Nephron progenitor cell (in vitro differentiated cells): ENCODE measurements at places on chromosomes 4 and X.

DNA sequence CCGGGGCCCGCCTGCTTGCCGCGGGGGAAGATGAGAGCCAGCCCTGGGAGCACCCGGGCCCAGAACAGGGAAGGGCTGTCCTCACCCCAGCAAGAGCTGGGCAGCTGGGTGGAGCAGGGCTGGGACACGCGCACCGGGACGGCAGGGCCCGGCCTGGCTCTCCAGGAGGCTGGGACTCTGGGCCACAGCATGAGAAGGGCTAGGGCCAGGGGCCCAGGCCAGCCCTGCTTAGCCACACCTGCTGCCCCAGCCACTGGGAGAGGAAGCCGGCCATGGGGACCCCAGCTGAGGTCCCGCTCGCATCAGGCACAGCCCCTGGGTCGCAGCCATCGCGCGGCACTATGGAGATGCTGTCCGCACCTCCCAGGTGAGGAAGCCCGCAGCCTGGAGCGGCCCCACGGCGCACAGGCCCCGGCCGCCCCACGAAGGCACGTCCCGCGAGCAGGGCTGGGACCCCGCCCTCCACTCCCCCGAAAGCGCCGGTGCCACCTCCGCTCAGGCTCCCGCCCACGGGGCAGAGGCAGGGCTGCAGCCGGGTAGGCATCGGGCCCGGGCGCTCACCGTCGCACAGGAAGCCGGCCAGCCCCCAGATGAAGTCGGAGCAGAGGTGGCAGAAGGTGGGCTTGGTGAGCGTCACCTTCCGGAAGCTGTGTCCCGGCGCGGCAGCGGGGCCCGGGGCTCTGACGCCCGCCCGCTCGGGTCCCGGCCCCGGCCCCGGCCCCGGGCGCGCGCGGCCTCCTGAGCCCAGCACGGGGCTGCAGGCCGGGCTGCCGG lies 531 bp downstream of the DGKQ start:
- peak; percentile 50 for DNase-seq

DNA sequence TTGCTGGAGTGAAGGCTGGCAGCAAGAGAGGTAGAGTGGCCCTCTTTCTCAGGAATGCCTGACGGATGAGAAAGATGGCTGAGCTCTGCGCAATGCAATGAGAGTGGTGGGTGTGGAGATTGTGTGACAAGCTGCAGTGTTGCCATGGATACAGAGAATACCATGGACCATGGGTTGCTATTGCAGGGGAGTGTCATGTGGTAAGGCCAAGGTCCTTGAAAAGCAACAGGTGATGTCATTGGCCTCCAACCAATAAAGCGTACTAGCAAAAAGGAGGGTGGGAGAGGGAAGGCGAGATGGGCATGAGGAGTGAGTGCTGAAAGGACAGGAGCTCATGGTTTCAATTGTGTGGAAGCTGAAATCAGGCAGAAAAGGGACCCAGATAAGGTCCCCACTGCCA lies 1.8 kb downstream of the PNMA5 start:
- DNase-seq, result no peak

GRCh38 chr4:16636912-16637630 lies 261.4 kb downstream of the LDB2 start:
- DNase-seq, result no peak

DNA sequence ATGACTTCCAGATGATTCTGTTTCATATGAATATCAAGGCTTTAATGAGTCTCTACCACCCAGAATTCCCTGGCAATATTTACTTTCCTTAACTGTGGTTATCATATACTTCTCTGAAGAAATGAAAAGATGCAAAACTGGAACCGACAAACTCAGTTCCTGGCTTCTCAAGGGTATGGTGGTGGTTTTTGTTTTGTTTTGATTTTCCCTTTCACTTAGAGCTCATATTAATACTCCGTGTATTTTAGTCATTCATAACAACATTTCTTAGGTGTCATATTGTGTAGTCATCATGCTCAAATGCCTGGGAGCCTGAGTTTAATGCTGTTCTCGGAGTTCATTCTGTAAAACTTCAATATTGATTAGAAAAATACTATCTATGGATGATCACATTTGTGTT lies 665 bp downstream of the TRPC5OS start:
- DNase-seq, result no peak

- DNase-seq, result no peak
These were observed 66.3 kb upstream of the MSN start for GRCh38 chrX:65601126-65601525.

DNA sequence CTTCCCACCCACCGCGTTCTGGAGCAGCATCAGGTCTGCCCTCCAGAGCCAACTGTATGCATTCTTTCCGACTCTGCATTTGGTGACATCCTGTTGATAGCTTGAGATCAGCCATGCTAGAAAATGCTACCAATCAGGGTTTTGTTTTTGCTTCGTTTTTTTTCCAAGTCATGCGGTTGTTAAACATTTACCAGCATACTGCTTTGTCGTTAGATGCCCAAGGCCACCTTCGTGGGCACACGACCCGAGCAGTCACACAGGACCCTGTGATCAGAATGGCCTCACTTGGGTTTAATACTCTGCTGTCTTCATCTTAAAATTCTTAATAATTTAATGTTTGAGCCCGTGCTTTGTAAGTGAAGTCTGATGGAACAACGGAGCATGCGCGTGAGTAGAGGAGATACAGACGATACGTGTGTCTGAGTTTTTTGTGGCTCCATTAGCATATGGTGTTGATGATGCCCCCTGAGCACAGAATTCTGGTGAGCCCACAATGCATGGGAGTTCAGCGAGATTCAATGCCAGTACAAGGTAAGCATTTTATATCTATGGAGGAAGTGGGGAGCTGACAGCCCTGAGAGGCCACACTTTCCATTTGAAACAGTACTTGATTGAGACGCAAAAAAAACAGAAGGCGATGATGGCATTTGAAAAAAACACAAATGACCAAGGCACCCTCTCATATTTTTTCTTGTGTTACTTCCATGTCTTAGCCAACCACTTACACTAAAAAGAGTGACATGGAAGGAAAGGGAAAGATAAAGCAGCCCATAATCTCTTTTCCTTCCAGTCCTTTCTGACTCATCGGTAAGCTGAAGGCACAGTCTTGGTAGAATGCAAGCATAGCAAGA lies 323.6 kb downstream of the BCOR start:
- no peak for DNase-seq

GRCh38 chr4:120691106-120691505 lies 231.4 kb downstream of the PRDM5 start:
- DNase-seq, result no peak
